ENCODE measurements at places on chromosomes 5 and 9.

GRCh38 chr9:129410226-129410625 is 210.7 kb downstream of the C9orf50 start:
- no peak for DNase-seq

DNA sequence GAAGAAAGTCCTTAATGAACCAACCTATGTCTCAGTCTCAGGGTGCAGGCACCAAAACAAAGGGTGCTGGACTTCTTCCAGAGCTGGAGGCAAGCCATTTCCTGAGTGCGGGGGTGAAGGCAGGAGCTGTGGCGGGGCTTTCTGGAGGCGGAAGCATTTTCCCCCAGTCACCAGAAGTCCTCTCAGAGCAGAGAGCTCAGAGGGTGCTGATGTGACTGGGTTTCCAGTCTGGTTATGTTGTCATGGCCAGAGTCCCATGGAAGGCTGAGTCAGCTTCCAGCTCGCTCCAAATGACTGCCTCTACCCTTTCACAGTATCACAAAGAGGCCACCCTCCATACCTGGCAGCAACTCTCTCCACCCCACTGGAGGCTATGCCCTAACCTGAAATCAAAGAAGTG is 86.0 kb downstream of the TRPC7 start:
- DNase-seq: no peak

- DNase-seq: no peak
These were observed 55.3 kb upstream of the EXOC3 start for GRCh38 chr5:387491-388265.

- peak; percentile 66 for DNase-seq
These were observed 958 bp upstream of the HSPA5 start for GRCh38 chr9:125241863-125242739.

- no peak for DNase-seq
These were observed 7.0 kb downstream of the CENPP start for GRCh38 chr9:92332577-92333281.

DNA sequence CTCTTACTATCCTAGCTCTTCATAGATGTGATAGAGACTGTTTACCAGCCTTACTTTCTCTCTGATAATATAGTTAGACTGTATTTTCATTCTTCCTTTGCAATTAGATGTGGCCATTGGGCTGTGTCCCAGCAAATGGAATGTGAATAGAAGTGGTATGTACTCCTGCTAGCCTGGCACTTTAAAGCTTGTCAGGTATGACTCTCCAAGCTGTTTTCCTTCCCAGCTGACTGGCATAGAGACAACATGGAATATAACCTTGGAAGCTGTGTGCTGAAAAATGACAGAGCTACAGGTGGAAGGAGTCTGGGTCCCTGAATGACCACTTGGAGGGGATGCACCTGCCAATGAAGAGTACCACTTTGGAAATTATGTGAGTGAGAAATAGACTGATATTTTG is 116.2 kb downstream of the DIRAS2 start:
- no peak for DNase-seq

- no peak for DNase-seq
These were observed 997 bp upstream of the CHD1 start for GRCh38 chr5:98929710-98930298.

DNA sequence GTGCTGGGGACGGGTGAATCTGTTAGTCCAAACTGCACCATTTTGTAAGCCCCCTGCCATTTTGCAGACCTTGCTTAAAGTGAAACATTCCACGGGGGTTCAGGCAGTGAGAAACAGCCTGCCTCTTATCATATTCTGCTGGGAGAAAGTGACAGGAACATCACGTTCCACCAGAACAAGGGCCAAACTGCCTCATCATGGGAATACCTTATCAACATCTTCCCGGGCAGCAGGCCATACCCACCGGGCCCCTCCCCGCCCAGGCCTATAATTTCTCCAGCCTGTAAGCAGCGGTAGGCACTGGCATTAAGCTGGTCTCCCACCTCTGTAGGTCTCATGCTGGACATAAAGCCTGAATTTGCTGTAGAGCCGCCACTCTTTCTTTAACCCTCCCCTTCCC is 1.5 kb upstream of the CFAP77 start:
- DNase-seq: peak; percentile 58

DNA sequence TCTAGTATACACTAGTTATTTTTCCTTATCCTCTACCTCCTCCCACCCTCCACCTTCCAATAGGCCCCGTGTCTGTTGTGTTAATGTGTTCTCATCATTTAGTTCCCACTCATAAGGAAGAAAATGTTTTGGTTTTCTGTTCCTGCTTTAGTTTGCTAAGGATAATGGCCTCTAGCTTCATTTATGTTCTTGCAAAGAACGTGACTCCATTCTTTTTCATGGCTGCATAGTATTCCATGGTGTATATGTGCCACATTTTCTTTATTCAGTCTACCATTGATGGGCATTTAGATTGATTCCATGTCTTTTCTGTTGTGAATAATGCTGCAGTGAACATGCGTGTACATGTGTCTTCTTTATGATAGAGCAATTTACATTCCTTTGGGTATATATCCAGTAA is 146.5 kb upstream of the GAS1 start:
- DNase-seq: no peak

DNA sequence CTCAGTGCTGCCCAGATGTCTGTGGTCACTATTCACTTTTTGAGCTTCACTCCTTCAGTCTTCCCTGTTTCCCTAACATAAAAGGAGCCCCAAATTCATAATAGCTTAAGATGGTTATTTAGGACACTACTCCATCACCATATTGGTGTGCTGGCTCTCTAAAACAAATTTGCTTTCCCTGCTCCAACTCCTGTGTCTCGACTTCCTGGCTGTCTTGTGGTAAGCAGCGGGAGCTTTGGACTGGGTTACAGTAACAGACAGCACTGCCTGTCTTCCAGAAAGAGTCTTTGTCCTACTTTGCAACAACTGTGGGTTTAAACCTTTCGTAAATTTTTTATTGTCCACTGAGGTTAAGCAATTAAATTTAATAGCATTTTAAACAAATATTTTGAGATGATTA is 389.4 kb downstream of the CDH9 start:
- DNase-seq: no peak

DNA sequence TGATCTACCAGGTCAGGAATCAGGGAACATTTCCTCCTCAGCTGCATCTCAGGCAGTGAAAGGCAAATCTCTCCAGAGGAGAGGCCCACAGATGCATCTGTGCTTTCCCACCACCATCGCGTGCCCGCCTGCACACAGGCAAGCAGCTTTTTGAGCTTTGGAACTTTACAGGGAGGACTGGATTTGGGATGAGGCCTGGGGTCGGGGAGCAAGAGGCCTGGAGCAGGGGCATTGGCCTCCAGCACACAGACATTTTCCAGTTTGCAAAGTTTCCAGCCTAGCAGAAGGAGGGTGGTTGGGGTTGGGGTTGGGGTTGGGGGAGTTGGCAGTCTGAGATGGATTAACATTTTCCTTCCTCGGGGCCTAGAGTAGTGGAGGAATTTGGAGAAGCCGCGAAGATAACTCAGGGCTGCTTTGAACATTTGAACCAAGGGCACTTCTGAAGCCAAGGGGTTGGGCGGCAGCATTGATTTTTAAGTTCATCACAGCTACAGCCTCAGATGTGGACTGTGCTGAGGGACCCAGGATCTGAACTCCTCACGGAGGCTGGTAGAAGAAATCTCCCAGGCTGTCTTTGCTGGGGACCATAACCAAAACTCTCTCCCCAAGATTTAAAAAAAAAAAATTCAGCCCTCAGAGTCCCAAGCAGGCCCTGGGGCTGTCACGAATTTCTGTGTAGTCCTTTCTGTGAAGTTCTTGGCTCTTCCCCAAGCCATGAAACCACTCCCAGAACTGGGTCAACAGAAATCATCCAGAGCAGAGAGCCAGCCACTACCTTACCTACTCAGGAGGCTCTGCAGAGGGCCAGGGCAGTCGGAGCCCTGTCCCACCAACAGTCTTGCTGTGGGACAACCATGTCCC is 25.6 kb downstream of the C5orf15 start:
- DNase-seq: no peak

DNA sequence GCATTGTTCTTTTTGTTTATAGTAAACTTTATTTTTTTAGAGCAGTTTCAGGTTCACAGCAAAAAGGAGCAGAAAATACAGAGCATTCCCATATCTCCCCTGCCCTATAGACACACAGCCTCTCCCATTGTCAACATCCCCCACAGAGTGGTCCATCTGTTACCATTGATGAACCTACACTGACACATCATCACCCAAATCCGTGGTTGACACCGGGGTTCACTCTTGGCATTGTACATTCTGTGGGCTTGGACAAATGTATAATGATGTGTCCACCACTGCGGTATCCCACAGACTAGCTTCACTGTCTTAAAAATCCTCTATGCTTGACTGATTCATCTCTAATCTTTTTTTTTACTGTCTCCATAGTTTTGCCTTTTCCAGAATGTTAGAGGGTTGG is 120.7 kb upstream of the SPATA31C2 start:
- DNase-seq: no peak

- no peak for DNase-seq
These were observed 276.6 kb upstream of the MVB12B start for GRCh38 chr9:126049896-126050604.

- DNase-seq: no peak
These were observed 17.4 kb downstream of the TMOD1 start for GRCh38 chr9:97518909-97519307.

DNA sequence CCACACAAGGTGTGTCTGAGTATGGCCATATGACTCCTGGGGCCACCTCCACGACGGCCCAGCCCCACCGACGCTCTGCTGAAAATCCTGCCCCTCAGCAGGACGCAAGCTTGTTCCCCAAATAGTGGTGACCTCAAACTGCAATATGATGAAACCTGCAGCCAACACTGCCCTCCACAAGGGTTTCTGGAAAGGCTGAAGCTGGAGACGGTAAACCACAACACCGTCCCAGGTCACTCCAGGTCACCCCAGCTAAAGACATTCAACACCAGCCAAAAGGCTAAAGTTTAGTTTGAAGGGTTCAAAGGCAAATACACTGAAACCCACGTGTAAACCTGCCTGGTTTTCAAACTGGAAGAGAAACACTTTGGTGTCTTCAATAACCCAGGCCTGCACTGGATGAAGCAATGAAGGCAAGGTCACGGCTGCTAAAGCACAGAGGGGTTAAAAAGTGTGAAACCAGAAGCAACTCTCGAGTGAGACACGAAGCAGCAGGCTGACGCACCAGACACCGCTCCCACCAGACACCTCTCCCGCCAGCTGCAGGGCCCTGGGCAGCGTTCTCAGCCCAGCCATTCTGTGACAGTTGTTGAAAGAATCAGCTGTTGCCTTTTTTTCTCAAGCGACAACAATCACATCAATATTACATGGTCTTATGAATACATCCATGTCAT is 1.8 kb upstream of the LHX3 start:
- no peak for DNase-seq

Data from right cardiac atrium (tissue), 5 donors.